Large intestine (tissue), 12 donors: ENCODE measurements at places on chromosomes 11 and 22. TPM values are rescaled to one million over a fixed set of nuclear protein-coding genes. Genes with fewer than 3 reads are reported as not detected.

Gene MMP11
- 12.7 TPM for polyA plus RNA-seq

Gene OAF
- 195 TPM for polyA plus RNA-seq

Gene TRIM34
- polyA plus RNA-seq: 11.6 TPM

Gene TBX1
- polyA plus RNA-seq: 2.4 TPM

Gene CARNS1
- polyA plus RNA-seq: 4.7 TPM

Gene NOX4
- 4.6 TPM for polyA plus RNA-seq
